ENCODE measurements at places on chromosomes 6 and 20. TPM values are rescaled to one million over a fixed set of nuclear protein-coding genes. Genes with fewer than 3 reads are reported as not detected.

Gene BEND6
- not detected for total RNA-seq

Gene KIF13A
- not detected for total RNA-seq

Gene SNTA1
- 9.5 TPM for total RNA-seq

Gene GHRH
- total RNA-seq: not detected

Gene MYT1
- total RNA-seq: not detected

Gene SLC9A8
- 23.1 TPM for total RNA-seq

DNA sequence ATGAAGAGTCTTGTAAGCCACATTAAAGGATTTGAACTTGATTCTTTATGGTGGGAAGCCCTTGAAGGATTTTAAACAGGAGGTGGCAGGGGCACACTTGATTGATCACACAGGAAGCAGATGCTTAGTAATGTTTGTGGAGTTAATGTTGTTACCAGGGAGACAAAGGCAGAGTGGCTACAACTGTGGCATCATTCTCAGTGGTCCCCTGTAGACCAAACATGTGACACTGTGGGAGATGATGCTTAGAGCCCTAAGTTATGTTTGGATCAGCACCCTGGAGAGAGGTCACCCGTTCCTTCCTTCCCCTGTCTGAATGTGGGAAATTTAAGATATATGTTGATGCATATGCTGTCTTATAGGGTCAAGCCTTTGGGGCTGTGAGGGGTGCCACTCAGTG, 53.2 kb downstream of the EIF2S2 start:
- peaks cover 10% of the 10 kb centered on the region for H3K36me3 ChIP-seq
- peak overlapping the region; percentile 1 for H3K27ac ChIP-seq
- H3K4me1 ChIP-seq: peaks cover 50% of the 10 kb centered on the region
- peak; percentile 20 for DNase-seq
- no peak overlapping the region for H3K4me3 ChIP-seq

- H3K27me3 ChIP-seq: peaks cover 6% of the 10 kb centered on the region
- DNase-seq: no peak
- H3K27ac ChIP-seq: no peak overlapping the region
- no peak overlapping the region for H3K4me3 ChIP-seq
These were observed 46.6 kb upstream of the AFDN start for GRCh38 chr6:167779993-167780655.

- no peaks in the 10 kb centered on the region for H3K36me3 ChIP-seq
- H3K27me3 ChIP-seq: peaks cover 5% of the 10 kb centered on the region
- no peak for DNase-seq
- H3K4me3 ChIP-seq: no peak overlapping the region
- H3K4me1 ChIP-seq: no peaks in the 10 kb centered on the region
These were observed 150.3 kb downstream of the LINC00237 start for GRCh38 chr20:20955892-20956291.

GRCh38 chr6:122790028-122790422, 967 bp downstream of the SMPDL3A start:
- H3K36me3 ChIP-seq: no peaks in the 10 kb centered on the region
- H3K4me1 ChIP-seq: peaks cover 8% of the 10 kb centered on the region
- H3K27ac ChIP-seq: no peak overlapping the region
- H3K27me3 ChIP-seq: peaks cover 52% of the 10 kb centered on the region

DNA sequence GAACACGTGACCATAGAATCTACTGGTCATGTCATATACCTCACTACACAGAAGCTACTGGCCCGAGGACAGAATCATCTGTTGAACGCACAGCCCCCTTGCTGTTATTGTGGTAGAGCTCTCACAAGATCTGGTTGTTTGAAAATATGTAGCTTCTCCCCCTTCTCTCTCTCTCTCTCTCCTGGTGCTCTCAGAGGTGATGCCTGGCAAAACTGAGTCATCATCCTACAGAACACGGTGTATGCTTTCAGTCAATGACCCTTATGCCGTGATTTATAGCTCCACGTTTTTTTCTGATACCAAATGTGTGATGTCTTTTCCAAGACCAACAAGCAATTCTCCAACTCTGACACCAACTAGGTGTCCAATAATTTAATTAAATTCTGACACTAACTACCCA, 13.0 kb upstream of the RBM24 start:
- no peaks in the 10 kb centered on the region for H3K4me1 ChIP-seq
- H3K36me3 ChIP-seq: no peaks in the 10 kb centered on the region
- no peak for DNase-seq
- H3K27ac ChIP-seq: no peak overlapping the region
- peaks cover 5% of the 10 kb centered on the region for H3K27me3 ChIP-seq

GRCh38 chr6:54929245-54929909, 82.8 kb downstream of the FAM83B start:
- H3K27me3 ChIP-seq: no peaks in the 10 kb centered on the region
- H3K4me3 ChIP-seq: no peak overlapping the region
- no peak for DNase-seq
- no peaks in the 10 kb centered on the region for H3K4me1 ChIP-seq
- no peak overlapping the region for H3K27ac ChIP-seq

GRCh38 chr6:148317739-148318138, 24.9 kb upstream of the SASH1 start:
- H3K4me3 ChIP-seq: no peak overlapping the region
- peaks cover 8% of the 10 kb centered on the region for H3K27me3 ChIP-seq
- H3K4me1 ChIP-seq: no peaks in the 10 kb centered on the region
- no peaks in the 10 kb centered on the region for H3K36me3 ChIP-seq
- no peak overlapping the region for H3K27ac ChIP-seq

DNA sequence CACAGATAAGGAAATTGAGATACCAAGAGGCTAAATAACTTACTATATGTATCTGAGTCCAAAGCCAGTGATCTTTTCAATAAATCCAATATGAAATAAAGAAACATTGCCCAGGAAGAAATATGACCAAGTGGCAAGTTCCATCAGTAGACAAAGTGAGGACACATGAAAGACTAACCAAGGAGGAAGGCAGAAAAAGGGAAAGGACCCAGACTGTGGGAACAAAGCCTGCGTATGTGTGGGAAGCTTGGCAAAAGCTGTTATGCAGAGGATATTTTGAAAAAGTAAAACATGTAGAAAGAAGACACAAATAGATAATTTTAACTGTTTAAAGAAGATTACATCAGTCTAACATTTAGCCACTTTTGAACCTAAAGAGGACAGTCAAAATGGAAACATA, 264.4 kb upstream of the PRDM1 start:
- H3K36me3 ChIP-seq: peaks cover 15% of the 10 kb centered on the region
- no peak for DNase-seq
- H3K4me3 ChIP-seq: no peak overlapping the region
- peaks cover 2% of the 10 kb centered on the region for H3K4me1 ChIP-seq
- H3K27me3 ChIP-seq: no peaks in the 10 kb centered on the region

- no peak overlapping the region for H3K4me3 ChIP-seq
- no peaks in the 10 kb centered on the region for H3K36me3 ChIP-seq
- peaks cover 52% of the 10 kb centered on the region for H3K27me3 ChIP-seq
- peaks cover under 1% of the 10 kb centered on the region for H3K4me1 ChIP-seq
- H3K27ac ChIP-seq: no peak overlapping the region
These were observed 104.4 kb downstream of the MYLK4 start for GRCh38 chr6:2646346-2646745.

- no peak overlapping the region for H3K4me3 ChIP-seq
- no peak overlapping the region for H3K27ac ChIP-seq
- DNase-seq: no peak
- H3K4me1 ChIP-seq: peaks cover 22% of the 10 kb centered on the region
These were observed 20.9 kb downstream of the PKIG start for GRCh38 chr20:44603327-44603726.

DNA sequence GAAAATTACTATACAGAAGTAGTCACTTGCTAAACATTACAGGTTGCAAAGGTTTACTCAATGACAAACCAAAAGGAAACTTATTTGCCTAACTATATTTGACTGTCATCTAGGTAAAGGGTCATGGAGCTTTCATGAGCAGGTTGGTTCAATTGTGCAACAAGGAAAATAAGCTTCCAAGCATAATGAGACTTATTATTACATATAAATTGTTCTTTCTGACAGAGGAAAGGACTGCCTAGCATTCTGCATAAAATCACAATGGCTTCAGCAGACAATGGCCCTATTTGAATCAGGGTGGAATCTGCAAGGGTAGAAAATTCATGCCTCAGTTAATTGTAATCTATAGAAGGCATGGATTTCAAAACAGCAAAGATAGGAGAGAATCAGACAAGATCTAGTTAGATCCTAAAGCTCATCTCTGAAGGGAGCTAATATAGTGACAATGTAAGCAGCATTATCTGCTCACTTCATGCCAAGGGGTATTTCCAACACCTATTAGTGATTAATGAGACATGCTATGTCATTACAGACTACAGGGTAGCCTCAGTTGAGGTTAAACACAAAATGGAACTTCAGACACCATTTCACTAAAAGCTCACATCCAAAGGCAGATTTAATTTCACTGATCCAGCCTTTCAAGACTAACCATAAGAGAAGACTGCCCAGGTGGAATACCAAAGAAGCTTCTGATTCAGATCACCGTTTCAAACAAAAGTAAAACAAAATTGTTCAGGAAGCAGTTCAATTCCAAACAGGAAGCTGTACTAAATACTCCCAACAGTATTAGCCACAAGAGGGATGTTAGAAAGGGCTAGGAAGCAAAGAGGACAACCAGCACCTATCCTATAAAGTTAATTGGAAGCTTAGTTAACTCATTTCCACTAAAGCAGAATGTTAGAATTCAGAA, 8.5 kb downstream of the STAU1 start:
- H3K36me3 ChIP-seq: peaks cover 21% of the 10 kb centered on the region
- H3K4me3 ChIP-seq: no peak overlapping the region
- no peak overlapping the region for H3K27ac ChIP-seq
- no peaks in the 10 kb centered on the region for H3K27me3 ChIP-seq

DNA sequence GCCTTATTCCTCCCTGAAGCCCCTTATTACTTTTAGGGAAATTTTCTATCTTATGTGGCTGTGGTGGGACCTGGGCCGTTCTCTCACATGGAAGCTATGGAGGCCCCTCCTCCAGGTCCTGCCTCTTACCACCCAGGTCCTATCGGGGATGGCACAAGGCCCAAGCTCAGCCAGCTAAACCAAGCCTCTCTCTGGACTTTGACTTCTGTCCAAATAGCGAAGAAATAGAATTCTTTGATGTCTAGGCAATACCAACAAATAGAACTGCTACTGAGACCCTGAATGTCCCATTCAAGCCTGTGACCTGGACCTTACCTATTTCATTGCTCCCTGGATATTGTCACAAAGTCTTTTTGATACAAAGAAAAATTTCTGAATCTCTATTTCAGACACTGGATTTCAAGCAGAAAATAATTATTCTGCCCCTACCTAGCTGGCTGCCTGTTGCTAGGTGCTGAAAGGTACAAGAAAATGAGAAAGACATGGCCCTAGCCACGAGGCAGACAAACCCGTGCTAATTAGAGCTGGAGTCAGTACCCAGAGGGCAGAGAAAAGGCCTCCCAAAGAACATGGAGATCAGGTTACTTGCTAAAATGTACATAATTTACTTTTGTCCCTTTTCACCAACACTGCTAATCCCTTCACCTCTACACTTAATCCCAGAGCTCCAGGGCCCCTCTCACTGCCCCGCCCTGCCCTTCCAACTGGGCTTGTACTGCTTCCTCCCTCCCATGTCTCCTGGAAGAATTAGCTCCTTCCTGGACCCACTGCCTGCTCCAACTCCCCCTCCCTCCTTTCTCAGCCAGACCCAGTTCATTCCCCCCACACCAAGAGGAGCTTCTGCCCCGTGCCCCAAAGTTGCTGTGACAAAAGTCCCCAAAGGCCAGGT, 15.5 kb upstream of the NNAT start:
- no peaks in the 10 kb centered on the region for H3K36me3 ChIP-seq
- no peaks in the 10 kb centered on the region for H3K27me3 ChIP-seq
- H3K27ac ChIP-seq: no peak overlapping the region
- DNase-seq: no peak
- H3K4me3 ChIP-seq: no peak overlapping the region

DNA sequence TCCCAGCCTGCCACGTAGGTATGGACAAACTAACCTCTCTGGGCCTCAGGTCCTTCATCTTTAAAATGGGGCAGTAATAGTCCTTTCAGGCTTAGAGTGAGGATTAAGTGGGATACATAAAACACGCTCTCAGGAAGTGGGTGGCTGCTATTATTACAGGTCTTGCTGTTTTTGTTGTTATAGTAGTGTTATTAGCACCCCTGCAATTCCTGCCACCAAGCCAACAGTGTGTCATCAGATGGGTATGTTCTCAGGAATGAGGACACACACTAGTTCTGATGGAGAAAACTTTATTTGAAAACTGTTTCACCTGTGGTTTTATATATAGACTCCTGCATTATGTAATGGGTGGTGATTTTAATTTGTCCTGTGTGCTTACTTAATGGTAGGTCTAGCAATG, 131.7 kb downstream of the LRRC1 start:
- H3K4me3 ChIP-seq: no peak overlapping the region
- H3K27me3 ChIP-seq: no peaks in the 10 kb centered on the region
- H3K27ac ChIP-seq: no peak overlapping the region

DNA sequence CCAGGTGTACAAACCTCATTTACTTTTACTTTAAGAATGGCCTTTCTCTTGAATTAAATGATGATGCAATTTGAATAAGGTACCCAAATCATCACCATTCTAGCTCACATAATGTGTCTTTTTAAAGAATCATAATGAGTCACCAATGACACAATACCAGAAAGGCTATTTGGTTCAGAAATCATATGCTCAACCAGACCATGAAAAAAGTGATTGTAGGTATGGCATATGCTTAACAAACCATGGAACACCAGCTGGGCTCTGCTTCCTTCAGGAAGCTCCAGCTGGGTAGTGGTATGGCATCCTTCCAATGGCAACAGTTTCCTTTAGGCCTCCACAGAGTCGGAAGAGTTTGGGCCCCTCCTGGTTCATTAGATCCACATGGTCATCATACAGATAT, 128.2 kb downstream of the FRK start:
- no peak overlapping the region for H3K4me3 ChIP-seq
- H3K27ac ChIP-seq: no peak overlapping the region
- no peaks in the 10 kb centered on the region for H3K27me3 ChIP-seq
- no peaks in the 10 kb centered on the region for H3K36me3 ChIP-seq
- H3K4me1 ChIP-seq: no peaks in the 10 kb centered on the region
- DNase-seq: no peak

DNA sequence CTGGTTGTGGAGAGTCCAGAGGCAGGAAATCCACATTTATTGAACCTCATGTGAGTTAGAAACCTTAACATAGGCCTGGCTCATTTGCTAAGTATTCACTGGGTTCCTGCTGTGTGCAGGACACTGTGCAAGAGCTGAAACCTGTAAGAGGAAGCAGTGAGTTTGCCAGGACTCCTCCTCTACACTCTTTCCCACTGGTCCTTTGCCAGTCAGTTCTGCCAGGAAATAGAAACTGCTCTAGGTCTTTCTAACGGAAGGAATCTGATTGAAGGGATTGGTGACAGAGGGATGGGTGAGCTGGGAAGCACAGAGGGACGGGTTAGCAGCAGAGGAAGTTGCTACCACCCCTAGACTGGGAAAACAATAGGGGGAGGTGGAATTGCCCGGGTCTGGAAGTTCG, 234.2 kb upstream of the ECI2 start:
- no peaks in the 10 kb centered on the region for H3K27me3 ChIP-seq
- H3K4me3 ChIP-seq: no peak overlapping the region
- H3K4me1 ChIP-seq: no peaks in the 10 kb centered on the region
- H3K27ac ChIP-seq: no peak overlapping the region
